ENCODE measurements at places on chromosomes 3 and 15. TPM values are rescaled to one million over a fixed set of nuclear protein-coding genes. Genes with fewer than 3 reads are reported as not detected.

The SLC24A5 gene
- total RNA-seq: not detected

The PRTG gene
- not detected for total RNA-seq

The CCDC39 gene
- total RNA-seq: not detected

The NMNAT3 gene
- 0.80 TPM for total RNA-seq

The ARGFX gene
- total RNA-seq: not detected

The FAM240A gene
- total RNA-seq: not detected

The TTLL13 gene
- total RNA-seq: 0.34 TPM

The PTH1R gene
- total RNA-seq: not detected

Data from T-helper 2 cell treated with Interferon-gamma antibody and Interleukin-4, amounts not matched to agents 100 ng/mL and 5 ng/mL, for 36 hours (primary cell).